Astrocyte (in vitro differentiated cells and primary cell): ENCODE measurements at places on chromosomes 7 and 10.

- no peaks in the 10 kb centered on the region for H3K36me3 ChIP-seq
- H3K27me3 ChIP-seq: peaks cover 4% of the 10 kb centered on the region
- no peak overlapping the region for H3K4me3 ChIP-seq
- peaks cover 3% of the 10 kb centered on the region for H3K4me1 ChIP-seq
- no peak overlapping the region for H3K27ac ChIP-seq
Observed at GRCh38 chr7:913736-914520, 37.6 kb downstream of the GET4 start.

- H3K4me1 ChIP-seq: peaks cover 7% of the 10 kb centered on the region
- no peaks in the 10 kb centered on the region for H3K27me3 ChIP-seq
- peaks cover 17% of the 10 kb centered on the region for H3K36me3 ChIP-seq
- no peak overlapping the region for H3K4me3 ChIP-seq
Observed at GRCh38 chr10:35540296-35541164, 64.6 kb upstream of the GJD4 start.

DNA sequence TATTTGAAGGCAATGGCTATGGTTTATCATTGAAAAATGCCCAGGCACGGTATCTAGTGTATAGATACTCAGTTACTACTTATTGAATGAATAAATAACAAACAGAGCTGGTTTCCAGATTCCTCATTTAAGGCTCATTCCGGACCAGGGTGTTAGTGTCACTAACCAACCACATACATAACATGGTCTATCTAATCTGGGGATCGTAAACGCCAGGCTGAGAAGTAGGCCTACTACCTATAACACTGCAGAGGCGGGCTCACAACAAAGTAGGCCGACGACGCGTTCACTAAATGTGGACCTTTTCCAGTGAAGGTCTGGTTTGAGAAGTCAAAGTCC lies 423 bp downstream of the LSM5 start:
- peak overlapping the region; percentile 74 for H3K27ac ChIP-seq
- no peaks in the 10 kb centered on the region for H3K27me3 ChIP-seq
- peaks cover 4% of the 10 kb centered on the region for H3K36me3 ChIP-seq
- H3K4me1 ChIP-seq: peaks cover 6% of the 10 kb centered on the region

DNA sequence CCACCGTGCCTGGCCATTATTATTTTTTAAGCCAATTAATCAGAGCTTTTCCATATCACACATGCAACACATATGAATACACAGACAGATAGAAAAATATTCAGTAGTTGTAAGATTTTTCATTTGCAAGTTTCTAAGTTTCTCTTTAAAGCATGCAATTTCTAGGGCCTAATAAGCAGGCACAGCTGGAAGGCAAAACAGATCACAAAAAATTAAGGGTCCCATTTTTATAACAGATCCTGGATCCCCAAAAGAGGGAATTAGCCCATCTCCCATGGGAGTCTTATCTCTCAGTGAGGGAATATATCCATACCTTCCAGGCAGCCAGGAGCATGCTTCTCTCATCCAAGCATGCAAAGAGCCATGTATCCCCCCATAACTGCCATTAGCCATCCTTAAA lies 31.2 kb upstream of the ZNF365 start:
- no peaks in the 10 kb centered on the region for H3K4me1 ChIP-seq
- no peak overlapping the region for H3K27ac ChIP-seq
- no peak for DNase-seq
- H3K36me3 ChIP-seq: no peaks in the 10 kb centered on the region
- no peaks in the 10 kb centered on the region for H3K27me3 ChIP-seq
- H3K4me3 ChIP-seq: no peak overlapping the region

GRCh38 chr7:107816011-107816566 lies 13.1 kb upstream of the SLC26A3 start:
- no peak overlapping the region for H3K27ac ChIP-seq
- H3K4me1 ChIP-seq: no peaks in the 10 kb centered on the region
- DNase-seq: no peak
- H3K36me3 ChIP-seq: no peaks in the 10 kb centered on the region
- peaks cover 9% of the 10 kb centered on the region for H3K27me3 ChIP-seq
- no peak overlapping the region for H3K4me3 ChIP-seq

DNA sequence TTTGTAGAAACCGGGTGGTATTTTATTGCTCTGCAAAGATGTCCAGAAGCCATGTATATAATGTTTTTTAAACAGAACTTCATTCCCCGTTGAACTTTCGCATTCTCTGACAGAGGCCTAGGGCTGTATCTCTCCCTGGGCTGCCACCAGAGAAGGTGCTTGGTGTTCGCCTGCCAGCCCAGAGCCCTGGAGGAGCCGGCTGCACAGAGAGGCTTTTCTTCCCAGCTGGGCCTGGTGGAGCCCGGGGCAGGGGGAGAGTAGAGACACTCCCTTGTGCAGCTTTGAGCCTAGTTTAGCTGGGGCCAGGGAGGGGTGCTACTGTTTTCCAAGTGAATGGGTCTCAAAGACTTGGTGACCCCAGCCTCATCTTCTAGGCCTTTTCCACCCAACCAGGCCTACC lies 13.6 kb upstream of the TRIM8 start:
- H3K27me3 ChIP-seq: no peaks in the 10 kb centered on the region
- peak overlapping the region; percentile 96 for H3K27ac ChIP-seq
- DNase-seq: no peak

DNA sequence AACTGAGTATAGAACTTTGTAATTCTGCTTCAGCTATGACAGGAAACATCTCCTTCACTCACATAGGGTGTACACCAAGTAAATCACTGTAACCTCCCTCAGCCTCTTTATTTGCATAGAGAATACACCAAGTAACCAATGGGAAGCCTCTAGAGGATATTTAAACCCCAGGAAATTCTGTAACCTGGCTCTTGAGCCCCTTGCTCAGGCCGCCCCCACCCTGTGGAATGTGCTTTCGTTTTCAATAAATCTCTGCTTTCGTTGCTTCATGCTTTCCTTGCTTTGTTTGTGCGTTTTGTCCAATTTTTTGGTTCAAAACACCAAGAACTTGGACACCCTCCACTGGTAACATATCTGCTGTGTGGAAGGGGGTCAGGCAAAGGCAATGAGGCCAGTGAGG lies 60.2 kb downstream of the CLRN3 start:
- no peak for DNase-seq
- H3K4me1 ChIP-seq: no peaks in the 10 kb centered on the region
- H3K36me3 ChIP-seq: no peaks in the 10 kb centered on the region
- no peak overlapping the region for H3K4me3 ChIP-seq

DNA sequence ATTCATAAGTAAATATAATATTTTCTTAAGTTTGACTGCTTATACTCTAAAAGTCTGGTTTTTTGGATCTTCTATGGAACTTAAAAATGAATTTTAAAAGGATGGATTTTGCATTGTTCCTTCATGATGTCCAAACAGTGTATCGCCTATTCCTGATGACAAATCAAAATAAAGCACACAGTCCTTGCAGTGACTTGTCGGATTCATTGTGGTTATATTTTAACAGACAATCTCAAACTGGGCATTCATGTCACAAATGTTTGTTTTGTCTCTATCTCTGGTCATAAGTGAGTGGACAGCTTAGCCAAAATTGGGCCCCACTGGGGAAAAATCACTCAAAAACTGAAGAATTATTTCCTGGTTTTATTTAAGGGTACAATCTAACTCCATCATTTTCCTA lies 74.8 kb downstream of the LMBR1 start:
- no peak for DNase-seq
- no peaks in the 10 kb centered on the region for H3K27me3 ChIP-seq
- H3K36me3 ChIP-seq: no peaks in the 10 kb centered on the region
- H3K4me1 ChIP-seq: no peaks in the 10 kb centered on the region

DNA sequence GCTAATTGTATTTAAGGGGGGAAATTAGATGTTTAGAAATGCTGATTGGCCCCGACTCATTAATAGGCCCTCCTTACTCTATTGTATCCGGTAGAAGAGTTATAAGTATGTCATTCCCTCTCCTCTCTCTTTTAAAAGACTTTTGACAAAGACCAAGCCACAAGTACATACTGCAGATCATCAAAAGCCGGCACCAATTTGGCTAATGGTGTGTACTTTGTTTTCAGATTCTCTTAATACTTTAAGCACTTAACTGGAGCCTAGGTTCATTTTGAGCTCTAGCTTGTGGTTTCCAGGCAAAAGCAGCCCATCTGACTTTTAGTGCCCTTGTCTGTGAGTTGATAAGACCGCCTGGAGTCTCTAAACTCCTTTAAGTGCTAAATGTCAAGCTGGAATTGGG lies 210.0 kb upstream of the LYZL1 start:
- DNase-seq: no peak
- no peaks in the 10 kb centered on the region for H3K27me3 ChIP-seq
- H3K36me3 ChIP-seq: no peaks in the 10 kb centered on the region
- no peak overlapping the region for H3K4me3 ChIP-seq
- peaks cover 6% of the 10 kb centered on the region for H3K4me1 ChIP-seq
- no peak overlapping the region for H3K27ac ChIP-seq

DNA sequence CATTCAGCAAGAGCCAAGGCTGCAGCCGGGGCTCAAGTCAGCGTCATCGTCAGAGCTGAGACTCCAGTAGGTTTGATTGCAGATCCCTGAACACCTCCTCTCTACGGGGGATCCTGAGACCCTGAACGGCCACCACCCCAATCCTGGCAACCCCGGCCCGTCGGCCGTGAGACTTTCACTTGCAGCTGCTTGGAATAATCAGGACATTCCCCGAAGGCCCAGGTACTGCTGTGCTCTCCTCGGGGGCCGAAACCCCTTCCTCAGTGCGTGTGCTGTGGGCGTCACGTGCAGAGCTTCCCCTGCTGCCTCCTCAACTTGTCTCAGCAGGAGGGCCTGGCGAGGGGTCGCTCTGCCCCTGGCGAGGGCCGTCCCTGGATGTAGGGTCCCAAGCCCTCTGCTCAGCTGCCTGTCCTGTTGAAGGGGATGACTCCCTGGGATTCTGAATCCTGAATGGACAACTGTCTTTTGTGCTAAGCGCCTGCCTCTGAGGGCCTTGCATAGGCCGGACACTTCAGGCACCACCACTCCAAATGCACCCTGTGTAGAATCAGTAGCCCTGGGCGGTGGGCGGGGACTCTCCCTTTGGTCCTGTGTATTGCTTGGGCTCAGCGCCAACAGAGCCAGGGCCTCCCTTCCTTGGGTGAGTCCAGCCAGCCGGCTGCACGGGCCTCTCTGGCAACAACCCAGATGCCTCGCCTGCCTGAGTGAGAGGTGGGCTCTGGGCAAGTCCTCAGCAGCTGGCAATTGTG lies 63.8 kb upstream of the EBF3 start:
- H3K27ac ChIP-seq: no peak overlapping the region
- no peak for DNase-seq
- no peak overlapping the region for H3K4me3 ChIP-seq
- no peaks in the 10 kb centered on the region for H3K27me3 ChIP-seq
- no peaks in the 10 kb centered on the region for H3K36me3 ChIP-seq

- no peak overlapping the region for H3K27ac ChIP-seq
- no peak for DNase-seq
- no peaks in the 10 kb centered on the region for H3K27me3 ChIP-seq
- no peaks in the 10 kb centered on the region for H3K36me3 ChIP-seq
- H3K4me3 ChIP-seq: no peak overlapping the region
Observed at GRCh38 chr7:157124690-157125089, 14.0 kb upstream of the UBE3C start.

DNA sequence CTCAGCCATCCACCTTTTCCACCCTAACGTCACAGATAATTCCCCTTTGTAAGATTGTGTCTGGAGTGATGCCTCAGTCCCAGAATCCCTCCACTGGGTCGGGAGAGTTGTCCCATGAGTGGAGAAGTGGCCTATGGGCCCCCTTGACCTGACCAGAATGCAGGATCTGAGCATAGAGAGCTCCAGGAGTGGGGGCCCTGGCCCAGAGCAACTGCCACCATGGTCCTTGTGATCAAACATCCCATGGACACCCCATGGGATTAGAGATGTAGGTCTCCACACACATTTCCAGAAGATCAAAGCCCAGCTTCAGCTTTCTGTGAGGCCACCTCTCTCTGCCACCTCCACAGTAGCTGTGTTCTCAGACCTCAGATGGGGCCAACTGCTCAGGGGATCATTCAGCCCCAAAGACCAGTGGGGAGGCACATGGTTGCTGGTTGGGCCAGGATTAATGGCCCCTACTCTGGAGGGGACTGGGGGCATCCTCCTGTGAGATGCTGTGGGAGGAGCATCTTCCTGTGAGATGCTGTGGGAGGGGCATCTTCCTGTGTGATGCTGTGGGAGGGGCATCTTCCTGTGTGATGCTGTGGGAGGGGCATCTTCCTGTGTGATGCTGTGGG lies 28.5 kb upstream of the DPYSL4 start:
- peaks cover 5% of the 10 kb centered on the region for H3K27me3 ChIP-seq
- H3K36me3 ChIP-seq: no peaks in the 10 kb centered on the region
- no peak for DNase-seq
- H3K27ac ChIP-seq: no peak overlapping the region

DNA sequence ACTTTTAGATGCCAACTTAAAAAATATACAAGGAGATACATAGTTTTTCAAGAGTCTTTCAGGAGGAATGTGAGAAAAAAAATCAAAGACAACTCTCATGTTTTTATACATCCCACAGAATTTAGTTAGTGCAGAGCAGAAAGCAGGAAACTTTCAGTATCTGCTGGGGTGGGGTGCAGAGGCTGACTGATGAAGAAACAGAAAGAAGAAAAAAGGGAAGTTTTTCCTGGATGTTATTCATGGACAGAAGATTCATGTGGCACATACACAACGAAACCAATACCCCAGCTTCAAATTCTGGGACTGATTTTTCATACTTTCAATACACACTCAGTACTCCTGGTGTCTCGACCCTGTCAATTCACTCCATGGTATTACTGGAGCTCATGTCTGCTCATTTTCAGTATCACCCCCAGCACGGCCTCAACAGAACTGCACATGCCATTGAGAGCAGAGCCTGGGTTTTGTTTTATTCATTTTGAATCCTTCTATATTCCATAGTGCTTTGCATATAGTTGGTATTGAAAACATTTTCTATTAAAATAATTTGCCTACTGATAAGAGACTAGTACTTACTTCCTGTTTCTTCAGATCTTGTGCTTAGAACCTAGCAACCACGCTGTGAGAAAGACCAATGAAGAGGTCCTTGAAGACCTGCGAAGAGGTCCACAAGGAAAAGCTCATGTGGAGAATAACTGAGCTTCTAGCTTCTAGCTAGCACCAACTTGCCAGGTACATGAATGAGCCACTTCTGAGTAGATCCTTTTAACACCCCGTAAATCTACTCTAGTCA lies 49.0 kb downstream of the NDUFB2 start:
- no peaks in the 10 kb centered on the region for H3K27me3 ChIP-seq
- peaks cover 9% of the 10 kb centered on the region for H3K36me3 ChIP-seq
- no peak overlapping the region for H3K4me3 ChIP-seq
- H3K27ac ChIP-seq: no peak overlapping the region

DNA sequence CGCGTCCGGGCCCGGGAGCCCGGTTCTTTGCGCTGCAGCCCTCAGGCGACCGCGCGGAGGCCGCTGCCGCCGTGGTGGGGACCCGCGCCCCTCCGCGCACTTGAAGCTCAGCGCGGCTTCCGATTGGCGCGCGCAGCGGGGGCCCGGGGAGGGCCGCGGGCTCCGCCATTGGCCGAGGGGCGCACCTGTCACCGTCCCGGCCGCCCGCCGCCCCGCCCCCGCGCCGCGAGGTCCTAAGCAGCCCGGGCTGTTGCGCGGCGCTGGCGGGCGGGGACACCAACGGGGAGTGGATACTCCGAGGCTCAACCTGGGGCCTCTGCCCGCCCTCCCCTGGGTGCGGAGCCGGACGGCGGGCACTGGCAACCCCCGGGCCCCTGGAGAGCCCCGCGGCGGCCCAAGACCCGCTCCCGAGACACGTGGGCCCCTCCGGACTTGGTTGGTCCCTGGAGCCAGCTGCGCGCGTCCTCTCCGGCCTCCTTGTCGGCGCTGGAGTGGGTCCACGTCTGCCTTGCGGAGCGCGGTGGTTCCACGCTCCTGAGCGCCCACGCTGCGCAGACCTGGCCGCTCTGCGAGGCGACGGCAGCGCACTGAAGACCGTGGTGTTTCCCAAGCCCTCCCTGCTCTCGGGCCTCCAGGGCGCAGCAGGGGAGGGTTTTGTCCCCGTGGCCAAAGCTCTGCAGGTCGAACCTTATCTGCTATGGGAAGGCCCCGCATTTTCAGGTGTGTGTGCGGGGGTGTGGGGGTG lies at the start of gene MNX1:
Gene MNX1, minus strand, starts transcription at position 76 of the 745 bp plus-strand sequence. CDS start 313 bp downstream, outside the sequence.
- no peak within 1 kb of the TSS for H3K27ac ChIP-seq
- DNase-seq: no peak
- H3K4me3 ChIP-seq: no peak within 1 kb of the TSS
- H3K4me1 ChIP-seq: no peaks in the 10 kb centered on the region
